Fibroblast of the aortic adventitia (primary cell): ENCODE measurements at places on chromosomes 1 and 21. TPM values are rescaled to one million over a fixed set of nuclear protein-coding genes. Genes with fewer than 3 reads are reported as not detected.

The ADGRL4 gene
- 12.3 and 139 TPM in 2 replicates for total RNA-seq

The ANKRD65 gene
- 1.7 and 2.4 TPM in 2 replicates for total RNA-seq

The SPRR3 gene
- not detected in 2 replicates for total RNA-seq

The CD101 gene
- total RNA-seq = 0.09 and 0.41 TPM in 2 replicates

The ADORA1 gene
- total RNA-seq = 0.72 and 6.5 TPM in 2 replicates

The CCDC190 gene
- 0.16 and 4.6 TPM in 2 replicates for total RNA-seq

The AADACL3 gene
- total RNA-seq = not detected in 2 replicates

The CBR1 gene
- 82.4 and 95.0 TPM in 2 replicates for total RNA-seq

The MROH7 gene
- 0.27 TPM in 1 of 2 replicates, not detected in the other for total RNA-seq

The SMIM1 gene
- 4.6 TPM in 1 of 2 replicates, not detected in the other for total RNA-seq

The ENAH gene
- total RNA-seq = 131 and 148 TPM in 2 replicates
